ENCODE measurements at places on chromosomes 1 and 21. TPM values are rescaled to one million over a fixed set of nuclear protein-coding genes. Genes with fewer than 3 reads are reported as not detected.

Gene C1orf87
- total RNA-seq, result not detected

Gene PLA2G5
- total RNA-seq, result 0.41 TPM

Gene RHBG
- total RNA-seq, result not detected

Gene AHDC1
- total RNA-seq, result 10.6 TPM

Gene SELE
- total RNA-seq, result under 0.01 TPM

Gene HTR6
- 0.41 TPM for total RNA-seq

Gene IBA57
- total RNA-seq, result 2.9 TPM

Gene PPM1J
- total RNA-seq, result 4.1 TPM

Gene WDR64
- total RNA-seq, result not detected

Gene MYOG
- total RNA-seq, result under 0.01 TPM

Gene ARHGEF10L
- 25.7 TPM for total RNA-seq

Gene SLC25A34
- total RNA-seq, result not detected

Gene MRTO4
- 31.8 TPM for total RNA-seq

Gene POLR3C
- total RNA-seq, result 30.6 TPM

Gene FAM151A
- not detected for total RNA-seq

Gene NEXN
- under 0.01 TPM for total RNA-seq

DNA sequence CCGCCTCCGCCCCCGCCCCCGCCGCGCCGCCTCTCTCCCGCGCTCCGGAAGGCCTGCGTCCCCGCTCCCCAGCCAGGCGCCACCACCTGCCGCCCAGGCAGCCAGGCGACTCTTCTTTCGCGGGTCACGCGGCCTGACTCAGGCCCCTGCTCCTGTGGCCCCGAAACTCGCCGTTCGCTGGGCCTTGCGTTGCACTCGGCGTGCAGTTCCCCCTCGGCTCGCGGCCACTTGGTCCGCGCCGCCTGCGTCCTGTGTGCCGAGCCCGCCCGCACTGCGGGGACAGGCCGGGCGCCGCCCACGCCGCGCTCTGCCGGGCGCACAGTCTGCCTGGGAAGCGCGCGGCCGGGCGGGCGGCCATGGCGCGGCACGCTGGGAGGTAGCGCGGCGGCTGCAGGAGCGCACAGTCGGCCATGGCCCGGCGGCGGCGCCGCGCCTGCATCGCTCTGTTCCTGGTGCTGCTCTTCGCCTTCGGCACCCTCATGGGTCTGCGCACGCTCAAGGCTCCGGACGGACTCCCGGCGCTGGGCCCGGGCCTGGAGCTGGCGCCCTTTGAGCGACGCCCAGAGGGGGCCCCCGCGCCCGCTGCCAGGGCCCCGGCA lies at the start of gene MANEAL:
Gene MANEAL, plus strand, starts transcription at position 75 of the 599 bp plus-strand sequence. Its CDS starts 336 bp downstream, at position 411.
- peak; percentile 76 for DNase-seq

DNA sequence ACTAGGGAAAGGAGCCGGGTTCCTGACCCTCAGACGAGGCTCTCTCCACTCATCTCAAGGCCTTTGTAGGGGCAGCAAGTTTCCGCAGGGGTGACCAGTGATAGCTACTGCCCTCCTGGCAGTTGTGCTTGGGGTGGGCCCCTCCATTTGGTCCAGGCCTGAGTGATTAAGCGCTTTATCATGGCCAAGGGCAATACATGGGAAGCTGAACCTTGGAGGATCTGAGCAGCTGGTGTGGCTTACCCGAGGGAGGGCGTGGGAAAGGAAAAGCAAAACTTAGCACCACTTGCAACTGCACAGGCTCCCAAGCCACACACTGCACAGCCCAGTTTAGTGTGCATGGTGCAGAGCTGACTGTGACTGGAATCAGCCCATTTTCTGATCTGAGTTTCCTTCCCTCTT lies 47.8 kb downstream of the GADD45A start:
- DNase-seq, result no peak

GRCh38 chr1:112247036-112247597 lies 148.9 kb upstream of the CTTNBP2NL start:
- DNase-seq, result no peak

- DNase-seq, result no peak
Observed at GRCh38 chr1:50419192-50419906, 3.9 kb downstream of the DMRTA2 start.

DNA sequence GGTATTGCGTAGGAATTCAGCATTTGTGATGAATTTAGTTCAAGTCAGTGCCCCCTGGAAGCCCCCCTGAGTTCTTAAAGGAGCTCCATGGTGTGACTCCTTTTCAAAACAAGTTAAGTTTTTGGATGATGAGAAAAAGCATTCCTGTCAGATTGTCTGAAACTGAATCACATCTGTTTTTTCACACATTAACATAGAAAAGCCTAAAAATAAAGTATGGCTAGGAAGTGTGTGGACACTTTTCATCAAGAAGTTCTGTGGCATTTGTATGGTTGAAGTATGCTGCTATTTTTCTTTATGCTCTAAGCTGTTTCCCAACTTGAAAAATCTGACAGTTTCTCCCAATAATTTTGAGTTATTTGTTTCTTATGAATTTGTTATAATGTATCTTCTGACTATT lies 33.7 kb downstream of the PRDM2 start:
- no peak for DNase-seq

- peak; percentile 8 for DNase-seq
Observed at GRCh38 chr1:91650764-91651163, 150.1 kb downstream of the CDC7 start.

GRCh38 chr1:923131-923990 lies at the start of gene SAMD11:
Gene SAMD11, plus strand, starts transcription at chr1:923923. Its CDS starts 509 bp downstream, at chr1:924432.
- DNase-seq, result peak; percentile 85

DNA sequence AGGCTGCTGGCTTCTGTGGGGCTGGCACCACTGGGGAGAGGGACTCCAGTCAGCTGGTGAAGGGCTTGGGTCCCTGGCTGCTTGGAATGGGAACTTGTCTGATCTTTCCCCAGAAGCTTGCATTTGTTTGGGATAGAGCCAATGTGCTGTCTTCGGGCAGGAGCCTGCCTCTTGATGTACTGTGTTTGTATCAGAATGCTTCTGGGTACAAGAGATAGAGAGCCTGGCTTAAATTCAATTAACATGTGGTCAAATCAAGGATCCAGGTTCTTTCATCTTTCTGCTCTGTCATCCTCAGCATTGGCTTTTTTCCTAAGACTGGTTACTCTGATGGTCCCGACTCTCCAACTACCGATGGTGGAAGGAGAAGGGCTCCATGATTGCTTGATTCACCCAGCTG lies 16.0 kb upstream of the PROK1 start:
- DNase-seq, result no peak

DNA sequence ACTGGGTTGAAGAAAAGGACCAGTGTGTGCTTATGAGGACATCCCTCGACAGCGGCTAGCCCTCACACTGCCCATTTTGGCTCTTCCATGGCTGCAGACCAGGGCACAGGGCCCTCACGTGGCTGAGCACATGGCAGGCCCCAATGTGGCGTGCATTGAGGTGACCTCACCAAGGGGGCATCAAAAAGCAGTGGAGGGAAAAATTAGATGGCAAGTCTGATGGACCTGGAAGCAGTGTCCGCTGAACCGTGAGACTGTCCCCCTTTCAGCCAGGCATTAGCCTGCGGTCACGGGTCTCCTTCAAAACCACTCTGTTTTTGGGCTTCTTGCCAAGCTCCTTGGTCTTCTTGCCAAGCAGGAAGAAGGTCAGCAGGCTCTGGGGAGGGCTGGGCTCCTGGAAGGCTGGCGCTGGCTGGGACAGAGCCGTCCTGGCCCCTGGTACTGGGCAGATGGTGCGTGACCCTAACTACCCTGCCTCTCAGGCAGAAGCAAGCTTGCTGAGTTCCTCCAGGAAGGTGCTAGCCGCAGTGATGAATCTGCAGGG lies 30.8 kb downstream of the TRIM67 start:
- no peak for DNase-seq

DNA sequence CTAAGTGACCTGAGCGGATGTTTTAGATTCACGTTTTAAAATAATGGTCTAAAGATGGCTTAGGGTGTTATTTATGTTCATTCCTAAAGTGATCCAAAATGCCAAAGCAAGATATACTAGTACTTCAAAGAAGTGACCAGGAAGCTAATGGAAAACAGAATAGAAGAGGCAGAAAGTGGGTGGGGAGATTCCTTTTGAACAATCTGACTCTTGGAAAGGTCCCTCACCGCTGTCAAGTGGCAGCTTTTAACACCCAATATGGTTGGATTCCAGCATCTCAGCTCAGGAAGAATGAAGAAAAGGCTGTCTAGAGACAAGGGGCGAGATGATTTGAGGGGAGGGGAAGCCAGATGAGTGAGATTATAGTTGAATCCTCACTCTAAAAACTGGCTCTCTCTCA lies 90.3 kb downstream of the SCMH1 start:
- DNase-seq, result no peak

DNA sequence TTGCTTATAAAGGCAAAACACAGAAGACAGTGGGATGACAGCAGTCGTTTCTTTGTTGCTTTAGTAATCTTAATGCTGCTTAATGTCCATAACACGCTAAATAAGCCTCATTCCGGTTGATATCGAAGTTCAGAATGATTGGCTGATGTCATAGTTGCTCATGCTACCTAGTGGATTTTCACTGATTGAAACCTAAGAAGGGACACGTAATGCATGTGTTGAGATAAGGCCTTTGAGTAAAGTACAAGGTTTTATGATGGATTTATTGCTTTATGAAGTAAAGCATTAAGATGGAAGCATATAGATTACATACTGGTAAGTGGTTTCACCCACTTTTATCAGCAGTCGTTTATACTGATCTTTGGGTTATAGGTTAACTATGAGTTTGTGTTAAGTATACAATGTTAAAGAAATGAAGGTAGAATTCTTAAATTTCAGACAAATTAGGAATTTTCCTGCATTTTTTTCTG lies 25.1 kb downstream of the IARS2 start:
- no peak for DNase-seq

GRCh38 chr1:230930986-230931385 lies 47.7 kb downstream of the TTC13 start:
- DNase-seq, result no peak

DNA sequence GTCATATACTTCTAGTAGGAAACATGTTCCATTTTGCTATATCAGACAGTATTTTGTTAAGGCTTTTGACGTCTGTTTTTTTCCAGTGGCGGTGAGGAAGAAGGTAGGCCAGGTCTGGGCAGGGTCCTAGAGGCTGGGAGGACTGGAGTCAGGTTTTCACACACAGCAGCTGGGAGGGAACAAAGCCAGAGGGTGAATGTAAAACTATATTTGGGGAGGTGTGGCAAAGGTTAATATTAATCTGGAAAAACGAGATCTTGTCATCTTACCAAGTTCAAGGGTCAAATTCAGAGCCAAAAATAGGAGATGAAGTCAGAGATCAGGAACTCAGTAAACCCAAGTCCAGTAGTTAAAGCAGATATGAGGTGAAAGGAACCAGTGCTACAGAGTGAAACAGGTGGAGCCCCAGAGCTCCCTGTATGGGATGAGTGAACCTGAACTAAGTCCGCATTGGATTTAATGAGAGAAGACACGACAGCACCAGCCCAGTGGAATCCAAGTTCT lies 10.7 kb upstream of the OTUD7B start:
- no peak for DNase-seq

GRCh38 chr1:213419401-213420030 lies 368.5 kb downstream of the RPS6KC1 start:
- DNase-seq, result no peak

DNA sequence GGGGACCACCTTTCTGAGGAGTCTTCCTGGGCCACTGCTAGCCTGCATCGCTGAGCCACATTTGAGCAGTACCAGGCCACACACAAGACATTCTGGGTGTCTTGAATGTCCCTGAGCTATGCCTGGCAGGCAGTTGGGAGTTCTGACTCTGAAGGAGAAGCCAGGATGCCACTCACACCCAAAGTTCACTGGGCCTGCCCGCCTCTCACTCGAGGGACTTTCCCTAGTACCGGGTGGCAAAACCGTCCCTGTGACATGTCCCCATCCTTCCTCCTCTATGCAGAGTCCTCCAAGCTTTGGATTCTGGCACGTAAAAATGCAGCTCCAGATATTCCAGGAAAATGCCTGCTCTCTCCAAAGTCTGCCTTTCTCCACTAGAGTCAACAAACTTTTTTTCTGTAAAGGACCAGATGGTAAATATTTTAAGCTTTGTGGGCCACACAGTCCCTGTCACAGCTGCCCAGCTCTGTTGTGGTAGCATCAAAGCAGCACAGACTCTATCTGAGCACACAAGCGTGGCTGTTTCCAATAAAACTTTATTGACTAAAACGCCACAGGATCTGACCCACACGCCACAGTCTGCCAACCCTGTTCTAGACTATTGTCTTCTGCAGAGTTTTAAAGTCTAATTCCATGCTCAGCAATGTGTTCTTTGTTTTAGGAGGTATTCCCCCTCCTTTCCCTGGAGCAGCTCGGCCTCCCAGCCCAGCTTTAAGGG lies 19.2 kb upstream of the GUCA2B start:
- DNase-seq, result no peak

- no peak for DNase-seq
Observed at GRCh38 chr1:232574889-232575762, 54.8 kb downstream of the SIPA1L2 start.

- no peak for DNase-seq
Observed at GRCh38 chr1:180579961-180580611, 21.3 kb downstream of the OVAAL start.

GRCh38 chr1:239814306-239814881 lies 277.3 kb upstream of the FMN2 start:
- no peak for DNase-seq

DNA sequence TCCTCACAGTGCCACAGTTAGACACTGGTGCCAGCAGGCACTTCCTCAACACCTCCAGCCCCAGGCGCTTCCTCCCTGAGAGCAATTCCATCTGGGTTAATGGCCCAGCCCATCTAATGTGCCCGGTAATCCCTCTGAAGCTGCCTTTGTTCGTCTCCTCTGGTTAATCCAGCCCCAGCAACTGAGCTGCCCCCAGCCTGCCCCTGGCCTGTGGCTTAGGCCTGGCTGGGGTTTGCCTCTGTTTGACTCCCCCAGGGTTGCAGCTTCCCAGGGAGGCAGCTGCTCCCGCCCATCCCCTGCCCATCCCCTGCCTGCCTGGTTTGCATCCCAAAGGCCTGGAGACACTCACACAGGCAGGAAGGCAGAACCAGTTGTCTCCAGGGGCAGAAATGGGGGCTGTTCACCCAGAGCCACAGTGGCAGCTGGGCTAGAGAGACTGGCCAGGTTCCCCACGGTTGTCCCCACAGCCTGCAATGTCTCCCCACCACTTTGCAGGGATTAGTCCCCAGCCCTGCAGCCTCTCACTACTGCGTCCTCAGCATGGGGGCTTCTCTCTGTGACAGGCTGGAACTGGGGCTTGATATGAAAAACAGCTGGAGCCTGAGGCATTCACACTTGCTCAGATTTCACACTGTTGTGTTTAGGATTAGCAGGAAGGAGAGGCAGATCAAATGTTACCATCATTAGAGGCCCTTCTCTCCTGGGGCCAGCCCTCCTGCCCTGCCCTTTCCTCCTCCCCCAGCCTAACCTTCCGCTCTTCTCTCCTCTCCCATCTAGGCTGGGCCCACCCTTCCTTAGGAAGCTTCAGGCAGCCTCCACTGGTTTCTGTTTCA lies 120.2 kb downstream of the TLR5 start:
- no peak for DNase-seq

GRCh38 chr1:224289396-224289795 lies 40.6 kb downstream of the NVL start:
- DNase-seq, result no peak

All from frontal cortex (tissue), 4 donors.